SHP77 treated with DMSO at 0.1 percent for 48 hours (cell line): ENCODE measurements at places on chromosomes 3 and 15.

DNA sequence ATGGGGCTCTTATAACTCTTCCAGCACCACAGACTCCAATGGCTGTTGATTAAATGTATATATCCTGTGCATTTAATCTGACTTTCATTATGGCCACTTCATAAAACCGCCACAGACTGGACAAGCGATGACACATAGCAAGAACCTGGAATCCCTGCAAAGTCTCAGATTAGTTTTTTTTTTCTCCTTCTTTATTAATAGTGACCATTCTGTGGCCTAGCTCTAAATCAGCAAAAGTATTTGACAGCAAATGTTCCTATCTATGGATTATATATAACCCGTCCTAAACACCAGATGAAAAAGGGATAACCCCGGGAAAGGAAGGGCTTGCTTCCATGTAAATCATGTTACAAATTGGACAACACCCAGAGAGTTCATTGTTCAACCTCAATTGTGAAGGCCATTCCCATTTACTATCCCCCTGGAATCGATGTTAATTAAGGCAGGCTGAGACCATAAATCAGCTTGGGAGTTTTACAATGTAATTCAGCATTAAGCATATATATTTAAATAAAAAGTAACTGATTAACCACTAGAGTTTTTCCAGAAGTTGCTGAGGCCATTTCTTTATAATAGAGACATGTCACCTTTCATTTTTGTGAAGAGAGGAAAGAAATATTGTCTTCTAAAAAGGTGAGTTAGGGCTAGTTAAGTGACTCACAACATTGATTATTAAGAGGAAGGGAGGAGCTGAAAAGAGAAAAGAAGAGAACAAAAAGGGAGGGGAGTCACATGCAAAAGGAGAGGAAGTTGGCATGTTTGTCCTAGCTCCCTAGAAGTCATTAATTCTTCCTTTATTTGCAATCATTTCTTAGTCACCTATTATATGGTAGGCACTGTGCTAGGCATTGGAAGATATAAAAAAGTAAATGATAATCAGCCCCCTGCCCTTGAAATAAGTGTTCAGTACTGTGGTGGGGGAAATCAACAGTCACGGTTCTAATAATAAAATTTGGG, 26.2 kb downstream of the ALDH1A2 start:
- DNase-seq: no peak

- DNase-seq: no peak
Measured at GRCh38 chr15:74545086-74545485, 4.1 kb downstream of the ARID3B start.

DNA sequence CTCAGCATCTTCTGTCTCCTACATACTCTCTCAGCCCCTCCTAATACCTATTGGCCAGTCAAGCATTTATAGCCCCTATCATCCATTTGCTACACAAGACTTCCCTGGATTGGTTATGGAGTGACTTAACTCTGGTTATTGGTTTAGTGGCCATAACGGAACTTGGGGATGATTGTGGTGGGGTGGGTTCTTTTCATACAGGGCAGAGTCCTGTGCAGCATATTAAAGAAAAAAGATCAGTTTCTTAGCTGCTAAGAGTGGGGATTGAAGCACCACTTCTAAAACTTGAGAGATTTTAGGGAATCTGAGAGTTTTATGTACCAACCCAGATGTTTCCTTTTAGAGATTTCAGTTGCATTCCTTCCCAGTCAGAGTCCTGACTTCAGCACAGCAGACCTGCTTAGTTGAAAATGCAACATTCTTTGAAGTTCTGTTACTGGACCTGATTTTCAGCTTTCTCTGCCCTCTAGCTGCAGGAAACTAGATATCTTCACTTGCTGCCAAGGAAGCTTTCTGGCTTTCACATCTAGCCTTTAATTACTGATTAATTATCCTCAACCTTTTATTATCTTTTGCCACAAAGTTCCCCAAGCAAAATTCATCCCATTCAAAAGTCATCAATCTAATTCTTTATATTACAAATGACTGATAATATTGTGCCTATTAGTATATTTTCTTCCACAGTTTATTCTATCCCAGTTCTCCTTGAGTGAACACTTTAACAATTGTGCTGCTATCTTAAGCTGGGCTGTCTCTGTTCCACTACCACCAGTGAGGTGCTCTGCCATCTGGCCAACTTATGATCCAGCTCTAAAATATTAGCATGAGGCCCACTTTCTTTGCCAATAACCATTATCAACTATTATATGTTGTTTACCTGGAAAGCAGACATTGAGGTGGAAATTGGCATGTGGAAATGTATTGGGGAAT, 906.0 kb upstream of the ALCAM start:
- no peak for DNase-seq

- no peak for DNase-seq
Measured at GRCh38 chr3:188598894-188599293, 444.9 kb downstream of the LPP start.

- DNase-seq: no peak
Measured at GRCh38 chr3:124313621-124314020, 321.7 kb upstream of the ROPN1 start.

DNA sequence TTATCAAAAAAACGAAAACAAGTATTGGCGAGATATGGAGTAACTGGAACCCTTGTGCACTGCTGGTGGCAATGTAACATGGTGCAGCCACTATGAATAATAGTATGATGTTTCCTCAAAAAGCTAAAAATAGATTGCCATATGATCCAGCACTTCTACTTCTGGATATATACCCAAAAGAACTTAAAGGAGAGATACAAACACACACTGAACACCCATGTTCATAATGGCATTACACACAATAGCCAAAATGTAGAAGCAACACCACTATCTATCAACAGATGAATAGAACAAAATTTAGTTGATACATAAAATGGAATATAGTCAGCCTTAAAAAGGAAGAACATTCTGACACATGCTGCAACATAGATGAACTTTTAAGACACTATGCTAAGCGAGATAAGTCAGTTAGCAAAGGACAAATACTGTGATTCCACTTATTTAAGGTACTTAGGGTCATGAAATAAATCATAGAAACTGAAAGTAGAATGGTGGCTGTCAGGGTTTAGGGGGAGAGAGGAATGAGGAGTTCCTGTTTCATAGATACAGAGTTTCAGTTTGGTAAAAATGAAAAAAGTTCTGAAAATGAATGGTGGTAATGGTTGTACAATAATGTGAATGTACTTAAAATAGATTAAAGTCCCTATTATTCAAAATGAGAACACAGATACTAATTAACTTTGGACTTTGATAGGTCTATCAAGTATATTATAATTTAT, 59.4 kb upstream of the IMPG2 start:
- DNase-seq: no peak

GRCh38 chr3:27186013-27186412, 183.2 kb downstream of the NEK10 start:
- DNase-seq: no peak

- no peak for DNase-seq
Measured at GRCh38 chr3:9324944-9325343, 37.9 kb upstream of the THUMPD3 start.

GRCh38 chr15:34886134-34886533, 83.4 kb downstream of the AQR start:
- DNase-seq: no peak

GRCh38 chr3:117600666-117601065, 891.1 kb downstream of the TUSC7 start:
- no peak for DNase-seq

DNA sequence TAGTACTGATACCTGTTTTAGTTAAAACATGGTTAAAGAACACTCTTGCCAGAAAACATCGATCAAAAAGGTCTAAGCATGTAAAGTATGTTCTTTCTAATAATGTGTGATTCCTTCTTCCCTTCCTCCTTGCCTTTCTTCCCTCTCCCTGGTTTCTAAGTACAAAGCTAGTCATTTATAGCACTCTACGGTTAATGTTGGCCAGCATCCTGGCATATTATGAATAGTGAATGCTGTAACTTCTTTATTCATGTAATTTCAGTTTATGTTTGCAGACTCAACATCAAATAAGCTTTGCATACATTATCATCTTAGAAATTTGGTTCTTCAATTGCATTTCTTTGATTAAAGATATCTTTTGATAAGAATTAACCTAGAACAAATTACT, 27.1 kb downstream of the P2RY12 start:
- no peak for DNase-seq

GRCh38 chr15:55164284-55164683, 32.5 kb downstream of the RSL24D1 start:
- DNase-seq: no peak
